Stimulated activated CD8-positive, alpha-beta memory T cell treated with anti-CD3 and anti-CD28 coated beads, Interleukin-2, amount 100 ng/mL, for 1 hour (primary cell): ENCODE measurements at places on chromosomes 4 and X.
A peak's percentile ranks its signal among the peaks of the same experiment; 100 is the strongest.

GRCh38 chr4:139563515-139563914, 7.5 kb upstream of the SETD7 start:
- DNase-seq = no peak

- DNase-seq = no peak
Measured at GRCh38 chr4:62627141-62627540, 1427.0 kb downstream of the ADGRL3 start.

- no peak for DNase-seq
Measured at GRCh38 chr4:118012142-118012541, 22.1 kb upstream of the NDST3 start.

GRCh38 chr4:121800638-121800960, 524 bp upstream of the EXOSC9 start:
- no peak for DNase-seq

- no peak for DNase-seq
Measured at GRCh38 chr4:5619913-5620625, 88.3 kb downstream of the EVC2 start.

DNA sequence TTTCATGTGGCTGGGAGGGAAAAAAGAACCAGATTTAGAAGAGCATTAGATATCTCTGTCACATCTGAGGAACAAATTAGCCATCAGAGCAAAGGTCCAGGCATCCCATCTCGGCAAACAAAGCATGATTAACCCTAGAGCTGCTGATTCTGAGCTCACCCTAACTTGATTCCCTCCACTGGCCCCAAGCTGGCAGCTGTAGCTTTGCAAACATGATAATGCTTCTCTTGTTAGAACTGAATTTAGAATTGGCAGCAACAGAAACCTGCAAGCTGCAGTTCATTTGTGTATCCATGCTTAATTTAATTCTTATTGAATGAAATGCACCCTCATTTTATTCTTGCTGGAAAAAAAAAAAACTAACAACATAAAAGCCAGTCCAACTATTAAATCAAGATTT, 289.2 kb downstream of the IL1RAPL1 start:
- no peak for DNase-seq

GRCh38 chrX:40096395-40097091, 1.2 kb downstream of the BCOR start:
- DNase-seq = peak; percentile 36

DNA sequence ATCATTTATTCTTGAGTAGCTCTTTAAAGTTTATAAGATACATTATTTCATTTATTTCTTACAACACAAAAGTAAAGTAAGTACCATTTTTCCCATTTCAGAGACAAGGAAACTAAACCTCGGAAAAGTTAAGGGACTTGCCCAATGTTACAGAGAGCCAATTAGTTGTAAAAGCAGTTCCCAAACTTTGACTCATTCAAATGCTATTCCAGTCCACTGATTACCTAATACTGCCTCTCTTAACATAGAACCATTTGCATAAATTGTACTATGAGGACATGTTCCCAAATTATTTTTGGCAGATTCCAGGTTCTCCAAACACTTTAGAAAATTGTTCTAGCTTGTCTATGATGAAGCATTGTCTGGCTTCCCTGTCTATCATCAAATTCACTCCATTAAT, 45.6 kb upstream of the GRIA3 start:
- DNase-seq = no peak

DNA sequence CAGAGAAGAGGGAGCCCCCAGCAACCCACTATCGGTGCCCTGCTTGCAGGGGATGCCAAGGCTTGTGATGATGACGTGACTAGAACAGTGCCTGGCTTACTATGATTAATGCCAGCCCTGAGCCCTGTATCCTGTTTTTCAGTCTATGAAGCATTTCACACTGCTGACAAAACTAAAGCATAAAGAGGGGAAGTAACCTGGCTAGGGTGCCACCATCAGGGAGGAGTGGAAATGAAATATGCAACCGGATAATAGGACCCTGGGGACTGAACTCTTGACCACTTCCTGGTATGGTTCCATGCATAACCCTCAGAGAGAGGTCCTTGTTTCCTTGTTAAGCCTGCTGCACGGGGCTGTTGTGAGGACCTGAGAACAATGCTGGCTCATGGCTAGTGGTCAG, 50.3 kb downstream of the MED28 start:
- no peak for DNase-seq

GRCh38 chrX:17737986-17738713, 857 bp downstream of the SCML1 start:
- no peak for DNase-seq

GRCh38 chr4:175253184-175253902, 335.2 kb downstream of the ADAM29 start:
- no peak for DNase-seq

DNA sequence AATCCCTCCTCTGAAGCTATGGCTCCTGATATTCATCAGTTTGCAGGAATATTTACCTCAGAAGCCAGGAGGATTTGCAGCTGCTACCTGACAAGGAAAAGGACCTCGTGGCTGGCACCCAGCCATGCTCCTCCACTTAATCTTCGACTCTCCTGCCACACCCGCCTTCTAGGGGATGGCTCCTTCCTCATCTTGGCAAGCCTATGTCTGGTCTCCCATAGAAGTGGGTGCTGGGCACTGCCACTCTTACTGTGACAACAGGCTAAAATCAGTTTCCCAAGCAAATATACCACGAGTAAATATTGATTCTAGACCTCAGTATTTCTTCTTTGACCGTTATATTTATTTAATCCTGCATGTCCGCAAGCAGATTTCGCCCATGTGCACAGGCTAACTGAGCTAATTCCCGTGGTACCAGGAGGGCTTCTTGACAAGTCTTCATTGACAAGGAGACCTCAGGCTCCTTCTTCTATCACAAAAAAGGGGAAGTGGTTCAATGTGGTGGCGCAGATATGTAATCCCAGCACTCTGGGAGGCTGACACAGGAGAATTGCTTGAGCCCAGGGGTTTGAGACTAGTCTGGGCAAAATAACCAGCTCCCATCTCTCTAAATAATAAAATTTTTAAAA, 52.6 kb upstream of the DCTD start:
- no peak for DNase-seq

DNA sequence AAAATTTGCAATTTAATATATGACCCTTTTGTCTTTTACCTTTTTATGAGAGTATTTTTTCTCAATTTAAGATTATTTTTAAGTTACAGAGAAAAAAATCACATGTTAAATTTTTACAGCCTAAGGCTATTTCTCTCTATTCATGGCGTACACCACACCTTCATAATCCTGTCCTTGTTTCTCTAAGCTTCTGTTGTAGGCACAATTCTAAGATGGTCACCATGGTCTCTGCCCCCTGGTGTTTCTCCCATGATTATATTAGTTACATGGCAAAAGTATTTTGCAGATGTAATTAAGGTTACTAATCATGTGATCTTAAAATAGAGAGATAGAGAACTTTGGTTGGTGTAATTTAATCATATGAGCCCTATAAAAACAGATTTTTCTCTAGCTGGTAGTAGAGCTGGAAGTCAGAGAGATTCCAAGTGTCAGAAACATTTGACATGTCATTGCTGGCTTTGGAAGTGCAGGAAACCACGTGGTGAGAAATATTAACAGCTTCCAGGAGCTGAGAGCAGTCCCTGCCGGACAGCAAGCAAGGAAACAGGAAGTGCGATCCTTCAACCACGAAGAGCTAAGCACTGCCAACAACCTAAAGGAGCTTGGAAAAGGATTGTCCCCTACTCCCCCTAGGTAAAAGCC, 89.8 kb downstream of the EIF4E start:
- DNase-seq = no peak

DNA sequence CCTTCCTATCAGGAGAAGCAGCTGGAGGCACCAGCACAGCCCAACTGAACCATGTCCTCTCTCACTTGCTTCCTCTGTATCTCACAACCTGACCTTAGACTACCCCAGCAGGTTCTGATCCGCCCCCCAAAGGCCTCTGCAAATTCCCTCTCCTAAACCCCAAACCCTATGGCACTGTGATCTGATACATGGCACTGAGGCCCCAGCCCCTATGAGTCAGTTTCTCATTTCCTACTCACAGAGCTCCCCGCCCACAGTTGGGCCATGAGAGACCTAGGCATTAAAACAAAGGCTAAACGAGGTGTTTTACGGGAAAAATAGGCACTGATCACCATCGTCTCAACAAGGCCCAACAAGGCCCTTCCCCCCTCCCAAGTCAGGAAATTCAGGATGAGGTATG, 19.1 kb downstream of the SASH3 start:
- DNase-seq = no peak

DNA sequence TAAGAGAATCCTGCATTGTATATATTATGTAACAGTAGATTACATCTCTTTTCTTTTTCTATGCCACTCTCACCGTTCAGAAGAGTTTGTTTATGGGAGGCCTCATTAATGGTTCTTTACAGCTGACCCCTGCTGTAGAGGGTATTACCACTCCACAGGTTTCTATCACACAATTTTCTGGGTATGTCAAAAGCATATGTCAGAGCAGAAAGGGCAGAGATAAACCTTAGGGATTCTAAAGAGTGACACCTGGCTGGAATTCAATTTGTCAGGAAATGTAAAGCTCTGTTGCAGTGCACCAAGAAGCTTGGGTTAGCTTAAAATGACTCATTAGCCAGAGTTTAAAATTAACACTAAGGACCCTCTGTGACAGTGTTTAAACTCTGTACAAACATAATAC, 658.7 kb downstream of the PCDH18 start:
- DNase-seq = no peak
